ENCODE measurements at places on chromosomes 7 and 10. TPM values are rescaled to one million over a fixed set of nuclear protein-coding genes. Genes with fewer than 3 reads are reported as not detected.

RBP4 gene
- 8.8 TPM for total RNA-seq

GPR158 gene
- 0.05 TPM for total RNA-seq

GGCT gene
- total RNA-seq: 71.6 TPM

GRID2IP gene
- not detected for total RNA-seq

SPDYE2B gene
- not detected for total RNA-seq

ACSM6 gene
- total RNA-seq: not detected

SUN3 gene
- total RNA-seq: not detected

SCART1 gene
- total RNA-seq: 0.47 TPM

CDH23 gene
- 2.0 TPM for total RNA-seq

Measured in A549 treated with CORT108297 at 1 μM for 4 hours (cell line).